T-helper 17 cell (primary cell): ENCODE measurements at places on chromosomes 7 and 10. TPM values are rescaled to one million over a fixed set of nuclear protein-coding genes. Genes with fewer than 3 reads are reported as not detected.

DNA sequence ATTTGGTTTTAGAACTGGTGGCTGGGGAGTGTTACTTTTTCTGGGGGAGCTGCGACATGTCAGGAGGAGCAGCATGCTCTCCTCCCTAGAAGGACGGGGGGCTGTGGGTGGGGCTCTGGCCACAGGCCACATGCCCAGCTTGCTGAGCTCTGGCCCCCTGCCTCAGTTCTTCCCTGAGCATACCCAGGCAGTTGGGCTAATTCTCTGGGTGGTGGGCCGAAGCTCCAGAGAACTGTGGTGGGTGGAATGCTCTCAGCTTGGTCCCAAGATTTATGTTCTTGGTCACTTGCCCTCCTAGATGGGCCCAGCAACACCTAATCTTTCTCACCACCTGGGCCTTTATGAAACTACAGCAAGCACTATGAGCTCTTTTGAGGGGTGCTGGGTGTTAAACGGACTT, 5.1 kb upstream of the ZNF775 start:
- DNase-seq = no peak

GRCh38 chr10:103585011-103585405, 91.5 kb downstream of the NEURL1 start:
- DNase-seq = no peak

The LDB3 gene
- not detected for total RNA-seq

GRCh38 chr7:101645951-101646350, 16.9 kb upstream of the MYL10 start:
- DNase-seq = no peak

- DNase-seq = no peak
Measured at GRCh38 chr10:62960416-62960815, 144.2 kb upstream of the EGR2 start.

The CAV2 gene
- total RNA-seq = 0.32 TPM

GRCh38 chr7:20786421-20786778, 286 bp downstream of the SP8 start:
- DNase-seq = no peak

GRCh38 chr10:21749788-21750187, 215.8 kb downstream of the MLLT10 start:
- DNase-seq = no peak

- no peak for DNase-seq
Measured at GRCh38 chr7:121038717-121039509, 50.4 kb downstream of the CPED1 start.

DNA sequence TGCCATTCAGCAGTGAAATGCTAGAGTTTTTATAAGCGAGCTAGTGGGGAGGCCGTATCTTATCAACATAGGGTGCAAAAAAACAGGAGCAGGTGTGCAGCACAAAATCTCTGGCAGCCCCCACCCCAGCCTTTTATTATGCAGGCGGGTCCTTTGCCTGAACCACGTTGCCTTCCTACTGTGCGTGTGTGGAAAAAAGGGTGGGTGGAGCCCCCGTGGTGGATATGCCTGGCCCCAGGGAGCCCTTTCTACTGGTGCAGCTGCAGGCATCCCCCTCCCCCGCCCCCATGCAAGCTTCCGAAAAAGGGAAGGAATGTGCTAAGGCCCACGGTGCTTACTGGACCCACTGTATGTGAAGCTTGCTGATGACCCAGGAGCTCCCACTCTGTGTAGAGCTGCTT, 175.9 kb downstream of the USP6NL start:
- no peak for DNase-seq

GRCh38 chr10:22570733-22571430, 143.5 kb downstream of the PIP4K2A start:
- no peak for DNase-seq

DNA sequence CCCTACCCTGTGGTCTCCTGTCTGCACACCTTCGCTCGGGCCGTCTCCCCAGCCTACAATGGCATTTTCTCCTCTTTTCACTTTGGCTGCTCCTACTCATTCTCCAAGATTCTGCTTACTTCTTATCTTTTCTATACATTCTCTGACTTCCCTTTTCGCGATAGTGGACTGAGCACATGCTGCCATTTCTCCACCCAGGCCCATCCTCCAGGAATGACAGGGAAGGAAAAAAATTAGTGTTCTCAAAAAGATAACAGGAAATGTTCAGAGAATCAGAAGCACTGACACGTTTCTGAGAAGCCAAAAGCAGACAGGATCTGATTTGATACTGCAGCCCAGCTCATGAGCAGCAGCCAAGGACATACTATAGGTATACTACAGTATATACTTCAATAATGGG, 6.4 kb upstream of the ANXA11 start:
- DNase-seq = no peak

The RHOBTB1 gene
- 0.37 TPM for total RNA-seq

DNA sequence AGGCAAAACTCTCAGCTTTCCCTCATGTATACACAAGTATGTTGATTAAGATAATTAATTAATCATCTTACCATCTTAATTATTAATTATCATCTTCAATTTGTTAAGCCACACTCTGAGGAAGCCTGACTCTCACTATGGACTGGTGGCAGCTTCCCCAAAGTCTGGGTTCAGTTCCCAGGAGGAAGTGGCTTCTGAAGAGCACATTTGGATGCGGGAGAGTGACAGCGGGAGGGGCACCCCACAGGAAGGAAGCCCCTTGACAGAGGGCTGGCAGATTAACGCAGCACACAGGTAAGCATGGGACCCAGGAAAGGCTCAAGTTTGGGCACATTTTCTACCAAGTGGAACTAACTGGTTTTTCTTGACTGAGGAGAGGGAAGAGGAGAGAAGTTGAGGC, 13.4 kb upstream of the SLIT1 start:
- no peak for DNase-seq

GRCh38 chr7:100544967-100545359, 6.0 kb downstream of the AGFG2 start:
- no peak for DNase-seq

DNA sequence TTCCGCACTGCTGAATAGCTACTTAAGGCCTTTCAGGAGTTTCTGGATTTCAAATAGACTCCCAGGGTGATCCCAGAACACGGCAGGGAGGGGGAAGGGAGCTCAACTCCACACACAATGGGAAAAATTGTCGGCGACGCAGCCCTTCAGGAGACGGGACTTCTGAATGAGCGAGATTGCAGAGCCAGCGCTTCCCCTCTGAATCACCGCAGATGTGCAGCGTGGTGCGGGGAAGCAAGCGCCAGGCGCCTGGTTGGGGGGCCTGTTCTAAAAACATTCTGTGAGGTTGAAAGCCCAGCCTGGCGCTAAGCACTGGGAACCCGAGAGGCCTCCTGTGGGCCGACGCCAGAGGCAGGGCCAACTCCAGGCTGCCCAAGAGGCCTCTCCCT, 163.3 kb downstream of the MAD1L1 start:
- DNase-seq = no peak

- DNase-seq = no peak
Measured at GRCh38 chr7:16318989-16319915, 102.1 kb downstream of the CRPPA start.

DNA sequence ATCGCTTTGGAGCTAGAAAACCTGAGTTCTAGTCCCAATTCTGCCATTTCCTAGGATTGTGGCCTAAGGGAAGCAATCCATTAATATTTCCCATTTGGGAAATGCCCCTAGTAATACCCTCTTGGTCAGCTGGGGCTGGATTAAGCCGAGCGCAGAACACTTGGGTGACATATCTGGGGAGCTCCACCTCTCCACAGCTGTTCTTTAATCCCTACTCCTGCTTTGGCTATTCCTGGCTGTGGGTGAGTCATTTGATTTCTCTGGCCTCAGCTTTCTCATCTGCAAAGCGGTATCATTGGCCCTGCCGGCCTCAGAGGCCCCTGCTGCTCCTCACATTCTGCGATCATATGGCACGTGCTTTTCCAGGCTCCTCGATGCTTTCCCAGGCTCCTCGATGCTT, 108.3 kb downstream of the BUB3 start:
- no peak for DNase-seq

- DNase-seq = no peak
Measured at GRCh38 chr10:112484399-112484798, 37.4 kb downstream of the VTI1A start.

The PAPOLB gene
- not detected for total RNA-seq

DNA sequence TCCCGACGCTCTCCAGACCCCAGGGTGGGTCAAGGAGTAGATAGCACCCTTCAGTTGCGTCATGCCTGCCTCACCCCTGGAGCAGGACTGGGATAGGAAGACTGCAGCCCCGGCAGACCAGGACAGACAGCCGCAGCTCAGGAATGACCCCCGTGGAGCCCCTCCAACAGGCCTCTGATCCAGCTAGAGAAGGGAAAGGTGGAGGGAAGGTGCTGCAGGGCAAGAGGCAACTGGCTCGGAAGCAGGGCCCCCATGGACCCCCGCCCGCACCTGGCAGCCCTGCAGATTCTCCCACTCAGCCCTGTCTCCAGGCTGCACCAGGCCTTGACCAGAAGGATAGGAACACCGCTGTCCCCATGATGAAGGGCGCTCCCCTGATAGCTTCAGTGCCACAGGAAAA, 7.7 kb downstream of the KCNH2 start:
- no peak for DNase-seq

The FGFBP3 gene
- total RNA-seq = 1.8 TPM

The AS3MT gene
- total RNA-seq = not detected

- no peak for DNase-seq
Measured at GRCh38 chr7:121752706-121753105, 120.3 kb upstream of the PTPRZ1 start.

- DNase-seq = no peak
Measured at GRCh38 chr7:24971333-24972165, 8.4 kb downstream of the OSBPL3 start.

DNA sequence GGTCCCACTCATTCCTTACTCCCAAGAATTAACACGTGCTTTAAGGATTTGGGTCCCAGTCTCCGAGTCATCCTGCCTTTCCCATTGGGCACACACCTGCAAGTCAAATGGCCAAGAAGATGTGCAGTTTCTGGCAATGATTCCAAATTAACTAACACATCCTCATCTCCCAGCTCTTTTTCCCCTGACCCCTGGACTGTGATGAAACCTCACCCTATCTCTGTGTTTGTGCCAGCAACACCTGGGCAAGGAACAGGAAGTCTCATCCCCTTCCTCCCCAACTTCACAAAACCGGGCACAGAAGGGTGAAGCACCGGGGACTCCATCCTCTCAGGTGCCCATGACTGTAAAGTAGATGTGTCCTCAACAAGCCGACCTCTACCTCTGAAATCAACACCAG, 54.8 kb downstream of the PLXNA4 start:
- no peak for DNase-seq

DNA sequence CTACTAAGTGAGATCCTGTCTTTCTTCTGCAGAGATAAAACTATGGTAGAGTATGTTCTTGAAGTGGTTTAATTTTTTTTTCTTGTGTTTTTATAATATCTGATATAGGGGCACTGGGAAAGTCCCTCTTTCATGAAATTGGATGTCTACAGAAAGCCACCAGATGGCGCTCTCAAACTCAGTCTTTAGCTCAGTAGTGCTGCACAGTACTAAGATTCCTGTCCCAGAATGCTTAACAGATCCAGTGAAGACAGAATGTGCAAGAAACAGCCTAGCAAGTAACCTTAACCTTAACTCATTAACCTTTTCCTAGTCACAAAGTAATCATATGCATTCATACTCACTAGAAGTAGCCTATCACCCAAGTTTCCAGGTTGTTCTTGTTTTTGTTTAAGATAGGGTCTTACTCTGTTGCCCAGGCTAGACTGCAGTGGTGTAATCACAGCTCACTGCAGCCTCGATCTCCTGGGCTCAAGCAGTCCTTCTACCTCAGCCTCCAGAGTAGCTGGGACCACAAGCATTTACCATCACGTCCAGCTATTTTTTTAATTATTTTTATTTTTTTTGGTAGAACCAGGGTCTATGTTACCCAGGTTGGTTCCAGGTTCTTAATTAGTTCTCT, 56.7 kb downstream of the IDE start:
- DNase-seq = peak; percentile 37

The TMEM229A gene
- not detected for total RNA-seq

GRCh38 chr7:129914536-129915272, 38.1 kb downstream of the UBE2H start:
- no peak for DNase-seq

DNA sequence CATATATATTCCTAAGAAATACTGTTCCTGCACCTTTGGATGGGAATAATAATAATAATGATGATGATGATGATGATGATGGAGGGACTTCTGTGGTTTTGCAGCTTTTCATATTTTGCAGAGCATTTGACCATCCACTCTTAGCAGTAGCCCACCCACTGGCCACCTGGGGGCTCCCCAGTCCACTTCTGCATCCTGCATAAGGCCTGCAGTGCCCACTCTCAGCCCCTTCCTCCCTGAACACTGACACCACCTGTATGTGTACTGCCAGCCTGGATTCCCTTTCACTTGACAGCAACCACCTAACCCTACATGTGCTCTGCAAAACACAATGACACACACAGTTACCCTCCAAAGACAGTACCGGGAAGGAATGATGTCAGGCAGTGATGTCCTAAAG, 131.4 kb downstream of the ADAM12 start:
- DNase-seq = no peak

DNA sequence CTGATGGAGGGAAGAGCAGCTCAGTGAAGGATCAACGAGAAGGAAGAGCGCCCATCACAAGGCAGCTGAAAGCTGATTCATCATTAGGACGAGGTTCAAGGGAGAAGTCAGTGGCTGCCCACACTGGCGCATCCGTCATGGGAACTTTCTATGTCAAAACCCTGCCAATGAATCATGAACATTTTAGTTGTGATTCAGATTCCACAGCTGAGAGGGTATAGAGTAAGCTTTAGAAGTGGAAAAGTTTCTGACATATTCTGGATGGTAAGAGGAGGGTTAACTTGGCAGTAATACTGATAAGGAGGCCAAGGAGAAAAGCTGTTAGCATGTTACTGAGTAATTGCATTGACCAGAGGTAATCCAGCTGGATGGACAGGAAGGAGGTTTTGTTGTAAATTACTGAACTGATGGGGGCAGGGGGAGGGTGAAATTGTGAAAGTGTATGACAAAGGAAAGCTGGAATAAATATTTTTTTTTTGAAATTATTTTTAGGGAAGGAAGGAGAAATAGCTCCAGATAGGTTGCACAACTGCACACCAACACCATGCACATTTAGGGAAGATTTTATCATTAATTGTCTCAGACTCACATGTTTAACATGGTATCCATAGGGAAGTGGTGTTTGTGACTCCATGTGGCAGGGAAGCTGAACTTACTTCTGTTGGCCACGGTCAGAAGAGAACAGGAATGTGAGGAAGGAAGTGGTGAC, 78.3 kb upstream of the NRP1 start:
- DNase-seq = no peak
